Aorta (tissue), 5 donors: ENCODE measurements at places on chromosomes 6 and 20. TPM values are rescaled to one million over a fixed set of nuclear protein-coding genes. Genes with fewer than 3 reads are reported as not detected.

CST4 gene
- total RNA-seq, result not detected

CBLN4 gene
- total RNA-seq, result not detected

SYNJ2 gene
- total RNA-seq, result 38.7 TPM

MATN4 gene
- 0.42 TPM for total RNA-seq

ULBP2 gene
- total RNA-seq, result 0.68 TPM

BMP5 gene
- 1.5 TPM for total RNA-seq

OXT gene
- not detected for total RNA-seq

RAMACL gene
- 6.4 TPM for total RNA-seq

PDE10A gene
- total RNA-seq, result 17.1 TPM

CLDN20 gene
- total RNA-seq, result not detected

OOEP gene
- total RNA-seq, result 0.39 TPM

CGA gene
- not detected for total RNA-seq

- no peaks in the 10 kb centered on the region for H3K27me3 ChIP-seq
- H3K36me3 ChIP-seq, result no peaks in the 10 kb centered on the region
- H3K27ac ChIP-seq, result peak overlapping the region; percentile 88
- peak; percentile 89 for DNase-seq
Measured at GRCh38 chr6:52576392-52577021, 353 bp downstream of the TRAM2 start.

- no peak overlapping the region for H3K4me3 ChIP-seq
- H3K4me1 ChIP-seq, result no peaks in the 10 kb centered on the region
- no peaks in the 10 kb centered on the region for H3K27me3 ChIP-seq
- H3K36me3 ChIP-seq, result no peaks in the 10 kb centered on the region
- no peak overlapping the region for H3K27ac ChIP-seq
Measured at GRCh38 chr20:50054626-50055511, 58.1 kb downstream of the UBE2V1 start.

DNA sequence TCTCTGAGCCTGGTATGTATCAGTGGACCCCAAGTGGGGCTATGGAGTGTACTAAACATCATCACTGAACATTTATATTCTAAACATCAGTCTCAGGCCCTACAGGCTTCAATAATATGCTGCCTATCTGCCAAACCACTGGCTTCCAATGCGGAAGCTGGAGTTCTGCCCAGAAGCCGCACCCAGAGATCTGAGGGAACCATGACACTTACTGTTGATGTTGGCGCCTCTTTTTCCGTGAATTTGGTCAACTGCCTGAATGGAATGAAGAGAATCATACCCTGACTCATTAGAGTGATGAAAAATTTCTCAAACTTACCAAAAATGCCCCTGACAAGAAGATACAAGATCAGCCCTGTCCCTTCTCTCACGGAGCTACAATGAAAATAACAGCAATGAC lies 66.2 kb downstream of the SLC22A23 start:
- H3K27ac ChIP-seq, result no peak overlapping the region
- H3K4me1 ChIP-seq, result no peaks in the 10 kb centered on the region
- peak; percentile 76 for DNase-seq
- no peaks in the 10 kb centered on the region for H3K27me3 ChIP-seq
- no peaks in the 10 kb centered on the region for H3K36me3 ChIP-seq

DNA sequence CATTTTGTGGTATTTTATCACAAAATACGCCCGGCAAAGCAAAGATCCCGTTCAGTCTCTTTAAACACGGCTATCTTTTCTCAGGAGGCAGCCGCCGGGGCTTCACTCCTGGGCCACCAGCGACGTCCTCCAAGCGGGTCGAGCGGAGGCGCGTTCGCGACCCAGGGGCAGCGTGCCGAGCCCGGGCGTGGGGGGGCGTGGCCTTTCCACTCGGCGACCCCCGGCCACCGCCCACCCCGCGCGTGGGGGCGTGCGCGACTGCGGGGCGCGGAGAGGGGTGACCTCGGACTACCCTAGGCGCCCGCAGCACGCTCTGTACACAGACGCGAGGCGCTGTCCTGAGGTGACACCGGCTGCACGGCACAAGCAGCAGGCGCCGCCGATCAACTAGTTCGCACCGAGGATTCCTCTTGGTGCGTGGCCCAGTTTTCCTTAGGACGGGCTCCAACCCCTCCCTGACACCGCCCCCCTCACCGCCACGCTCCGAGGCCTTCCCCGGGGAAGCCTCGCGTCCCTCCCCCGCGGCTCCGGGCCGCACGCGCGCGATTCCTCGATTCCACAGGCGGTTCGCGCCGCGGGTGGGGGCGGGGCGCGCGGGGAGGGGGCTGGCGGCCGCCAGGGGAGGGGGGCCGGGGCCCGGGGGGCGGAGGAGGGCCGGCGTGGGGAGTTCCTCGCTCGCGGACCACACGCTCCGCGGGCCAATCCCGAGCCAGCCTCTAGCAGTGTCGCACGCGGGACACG lies 1.1 kb upstream of the JARID2 start:
- H3K27me3 ChIP-seq, result no peaks in the 10 kb centered on the region
- H3K4me1 ChIP-seq, result no peaks in the 10 kb centered on the region

DNA sequence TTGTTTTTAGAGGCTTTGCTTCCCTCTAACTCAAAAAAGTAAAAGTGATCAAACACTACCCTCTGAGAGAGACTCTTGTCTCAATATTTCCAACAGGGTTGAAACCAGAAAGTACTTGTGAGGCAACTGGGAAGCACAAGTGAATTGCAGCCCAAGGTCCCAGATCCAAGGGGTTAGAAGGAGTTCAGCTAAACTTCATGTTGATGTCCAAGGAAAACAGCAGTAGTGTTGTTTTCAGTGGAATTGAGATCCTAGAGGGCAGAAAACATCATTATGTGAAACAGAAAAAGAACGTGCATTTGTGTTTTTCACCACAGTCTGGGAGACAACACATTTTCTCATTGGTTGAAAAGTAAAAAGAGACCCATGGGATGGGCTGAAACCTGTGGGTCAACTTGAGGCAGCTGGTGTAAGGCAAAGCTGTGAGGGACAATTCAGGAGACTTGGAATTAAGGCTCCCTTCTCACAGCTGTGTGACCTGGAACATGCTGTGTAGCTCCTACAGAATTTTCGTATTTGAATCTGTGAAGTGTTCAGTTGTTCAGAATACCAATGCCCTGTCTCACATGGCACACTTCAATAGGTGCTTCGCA lies 508.3 kb downstream of the BMP2 start:
- H3K36me3 ChIP-seq, result no peaks in the 10 kb centered on the region
- H3K27me3 ChIP-seq, result no peaks in the 10 kb centered on the region
- DNase-seq, result no peak
- H3K27ac ChIP-seq, result no peak overlapping the region
- H3K4me1 ChIP-seq, result no peaks in the 10 kb centered on the region
- no peak overlapping the region for H3K4me3 ChIP-seq

DNA sequence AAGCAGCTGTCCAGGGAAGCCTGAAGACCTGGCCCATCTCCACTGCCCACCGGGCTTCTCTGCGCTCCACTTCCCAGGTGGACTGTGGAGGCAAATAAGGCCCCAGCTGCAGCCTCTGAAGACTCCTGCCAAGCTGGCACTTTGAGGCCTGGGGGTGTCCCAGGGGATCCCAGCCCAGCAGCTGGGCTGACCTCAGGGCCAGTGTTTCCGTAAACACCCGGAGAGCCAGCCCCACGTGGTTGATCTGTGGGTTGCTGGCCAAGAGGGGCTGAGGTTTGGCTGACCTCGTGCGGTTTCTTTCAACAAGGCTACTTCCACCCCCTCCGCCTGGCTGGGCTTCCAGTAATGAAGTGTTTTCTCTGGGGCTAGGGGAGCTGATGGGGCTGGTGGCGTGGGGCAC lies 12.4 kb upstream of the CCN5 start:
- DNase-seq, result peak; percentile 95
- H3K4me3 ChIP-seq, result no peak overlapping the region
- no peaks in the 10 kb centered on the region for H3K27me3 ChIP-seq
- H3K27ac ChIP-seq, result peak overlapping the region; percentile 46
- no peaks in the 10 kb centered on the region for H3K4me1 ChIP-seq

GRCh38 chr6:2542858-2543218 lies 207.9 kb downstream of the MYLK4 start:
- H3K4me3 ChIP-seq, result no peak overlapping the region
- no peaks in the 10 kb centered on the region for H3K36me3 ChIP-seq
- DNase-seq, result no peak
- no peak overlapping the region for H3K27ac ChIP-seq
- H3K4me1 ChIP-seq, result no peaks in the 10 kb centered on the region
- H3K27me3 ChIP-seq, result no peaks in the 10 kb centered on the region

DNA sequence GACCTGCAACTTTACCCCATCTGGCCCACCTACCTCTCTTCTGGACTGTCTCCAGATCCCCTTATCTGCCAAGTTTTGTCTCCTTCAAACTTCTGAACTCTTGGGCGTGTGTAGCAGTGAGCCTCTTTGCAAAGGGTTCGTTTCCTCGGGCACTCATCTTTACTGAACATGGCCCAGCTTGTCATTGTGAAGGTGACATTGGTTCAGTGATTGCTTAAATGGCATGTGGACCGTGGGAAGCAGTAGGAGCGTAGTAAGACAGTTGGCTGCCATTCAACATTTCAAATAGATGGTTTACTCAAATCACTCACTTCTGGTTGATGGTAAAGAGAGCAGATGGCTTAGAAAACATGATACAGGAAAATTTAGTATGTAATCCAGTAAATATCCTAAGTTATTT lies 34.8 kb upstream of the KIF25 start:
- H3K27me3 ChIP-seq, result no peaks in the 10 kb centered on the region
- no peak overlapping the region for H3K4me3 ChIP-seq
- no peak for DNase-seq
- peaks cover 9% of the 10 kb centered on the region for H3K36me3 ChIP-seq
- H3K27ac ChIP-seq, result no peak overlapping the region

DNA sequence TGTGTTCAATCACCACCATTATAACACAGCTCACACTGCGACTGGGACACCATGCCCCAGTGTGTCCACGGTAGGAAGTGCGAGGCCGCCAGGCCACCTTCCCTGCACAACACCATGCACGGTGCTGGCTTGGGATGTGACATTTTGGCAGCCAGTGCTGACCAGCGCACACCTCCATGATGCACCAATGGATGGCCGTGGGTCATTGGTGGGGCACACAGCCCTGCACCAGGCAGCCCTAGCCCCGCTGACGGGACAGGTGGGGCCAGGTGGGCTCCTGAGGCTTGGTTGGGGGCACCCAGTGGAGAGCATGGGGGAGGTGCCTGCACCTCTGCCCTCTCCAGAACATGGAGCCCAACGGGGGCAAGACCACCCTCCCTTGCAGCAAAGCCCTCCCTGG lies 18.2 kb upstream of the FRMD1 start:
- no peak overlapping the region for H3K4me3 ChIP-seq
- no peaks in the 10 kb centered on the region for H3K4me1 ChIP-seq
- no peaks in the 10 kb centered on the region for H3K27me3 ChIP-seq
- peak; percentile 48 for DNase-seq
- H3K36me3 ChIP-seq, result no peaks in the 10 kb centered on the region

DNA sequence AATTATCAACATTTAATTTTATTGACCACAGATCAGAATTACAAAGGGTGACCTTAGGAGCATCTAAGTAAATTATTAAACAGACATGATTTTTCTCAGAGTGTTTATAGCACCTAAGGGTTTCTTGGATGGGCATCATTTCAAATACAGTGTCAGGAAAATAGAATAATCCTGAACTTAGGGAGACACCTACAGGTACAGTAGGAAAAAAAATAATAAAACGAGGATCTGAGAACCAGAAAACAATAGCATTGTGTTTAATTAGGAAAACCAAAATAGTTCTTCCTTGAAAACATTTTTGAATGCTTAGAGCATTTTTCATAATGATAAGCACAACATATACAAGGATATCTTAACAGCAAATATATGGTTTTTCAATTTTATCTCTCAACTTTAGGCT lies 39.2 kb downstream of the MMUT start:
- H3K27me3 ChIP-seq, result no peaks in the 10 kb centered on the region
- no peak overlapping the region for H3K4me3 ChIP-seq

DNA sequence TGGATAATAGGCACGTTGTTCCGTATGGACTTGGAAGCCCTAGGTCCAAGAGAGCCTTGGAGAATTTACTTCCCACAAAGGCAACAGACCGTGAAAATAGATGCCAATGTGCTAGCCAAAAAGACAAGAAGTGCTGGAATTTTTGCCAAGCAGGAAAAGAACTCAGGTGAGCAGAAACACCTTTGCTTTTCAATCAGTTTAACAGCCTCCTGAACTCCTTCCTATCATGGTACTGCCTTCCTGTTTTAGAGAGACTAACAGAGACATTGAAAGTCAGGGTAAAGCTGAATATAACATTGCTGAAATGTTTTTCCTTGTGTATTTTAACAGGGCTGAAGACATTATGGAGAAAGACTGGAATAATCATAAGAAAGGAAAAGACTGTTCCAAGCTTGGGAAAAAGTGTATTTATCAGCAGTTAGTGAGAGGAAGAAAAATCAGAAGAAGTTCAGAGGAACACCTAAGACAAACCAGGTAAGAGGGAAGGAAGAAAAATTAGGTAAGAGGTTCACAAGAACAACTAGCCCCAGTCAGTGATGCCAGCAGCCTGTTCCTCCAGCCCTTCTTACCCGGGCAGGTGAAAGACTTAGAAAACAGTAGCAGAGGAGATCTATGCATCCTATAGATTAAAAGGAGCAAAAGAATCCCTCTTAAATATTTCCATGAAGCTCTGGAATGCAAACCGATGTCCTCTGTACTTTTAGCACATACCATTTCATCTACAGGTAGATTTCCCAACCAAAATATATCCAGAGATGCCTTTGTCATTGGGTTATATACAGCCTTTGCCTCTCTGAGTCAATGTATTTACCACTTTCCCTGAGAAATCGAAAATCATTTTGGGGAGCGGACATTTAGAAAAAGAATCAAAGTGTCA lies 4.0 kb downstream of the EDN1 start:
- H3K36me3 ChIP-seq, result no peaks in the 10 kb centered on the region
- H3K27ac ChIP-seq, result peak overlapping the region; percentile 54
- no peak for DNase-seq
- no peaks in the 10 kb centered on the region for H3K27me3 ChIP-seq

- H3K4me3 ChIP-seq, result no peak overlapping the region
- DNase-seq, result no peak
- no peak overlapping the region for H3K27ac ChIP-seq
- no peaks in the 10 kb centered on the region for H3K36me3 ChIP-seq
Measured at GRCh38 chr20:44003609-44004008, 89.0 kb downstream of the TOX2 start.

DNA sequence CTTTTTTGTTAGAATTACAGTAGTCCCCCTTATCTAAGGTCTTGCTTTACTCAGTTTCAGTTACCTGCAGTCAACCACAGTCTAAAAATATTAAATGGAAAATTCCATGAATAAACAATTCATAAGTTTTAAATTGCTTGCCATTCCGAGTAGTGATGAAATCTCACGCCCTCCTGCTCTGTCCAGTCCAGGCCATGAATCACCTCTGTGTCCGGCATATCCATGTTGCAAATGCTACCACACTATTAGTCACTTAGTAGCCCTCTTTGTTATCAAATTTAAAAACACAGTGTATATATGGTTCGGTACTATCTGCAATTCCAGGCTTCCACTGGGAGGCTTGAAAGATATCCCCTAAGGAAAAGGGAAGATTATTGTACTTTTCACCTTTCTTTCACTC lies 164.6 kb upstream of the FAM83B start:
- no peak overlapping the region for H3K27ac ChIP-seq
- DNase-seq, result no peak
- no peaks in the 10 kb centered on the region for H3K4me1 ChIP-seq
- no peaks in the 10 kb centered on the region for H3K27me3 ChIP-seq
- no peaks in the 10 kb centered on the region for H3K36me3 ChIP-seq
- H3K4me3 ChIP-seq, result no peak overlapping the region
